ENCODE measurements at places on chromosomes 7 and 10.

- DNase-seq = no peak
Observed at GRCh38 chr10:119189811-119190282, 11.2 kb upstream of the PRDX3 start.

- no peak for DNase-seq
Observed at GRCh38 chr10:28149746-28150145, 150.9 kb upstream of the ODAD2 start.

DNA sequence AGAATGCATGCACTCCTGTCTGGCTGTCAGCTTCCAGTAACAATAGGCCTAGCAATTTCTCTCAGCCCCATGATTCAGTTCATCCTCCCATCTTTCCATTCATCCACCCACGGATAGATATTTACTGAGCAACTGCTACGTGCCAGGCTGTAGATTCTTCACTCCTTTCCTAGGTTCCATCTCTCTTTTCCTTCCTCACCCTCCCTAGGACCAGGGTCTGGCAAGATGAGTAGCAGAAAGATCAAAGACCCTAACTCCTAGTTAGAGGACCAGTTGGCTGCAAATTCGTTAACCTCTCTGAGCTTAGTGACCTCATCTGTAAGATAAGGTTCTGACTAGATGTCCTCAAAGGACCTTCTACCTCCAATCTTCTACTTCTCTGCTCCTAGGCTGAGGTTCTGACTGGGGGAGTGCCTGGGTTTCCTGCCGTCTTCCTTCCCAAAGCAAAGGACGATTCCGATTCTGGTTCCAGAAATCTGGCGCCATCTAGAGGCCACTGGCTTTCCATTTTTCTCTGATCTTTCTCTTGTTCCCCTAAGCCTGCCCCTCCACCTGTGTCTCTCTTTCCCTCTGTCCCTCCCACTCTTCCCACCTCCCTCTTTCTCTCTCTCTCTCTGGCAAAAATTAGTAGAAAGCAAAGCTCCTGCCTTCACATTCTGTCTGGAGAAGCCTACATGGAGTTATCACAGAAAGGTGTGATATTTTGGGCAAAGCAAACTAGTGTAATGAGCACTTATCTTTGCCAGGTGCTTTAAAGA, 26.2 kb downstream of the TBATA start:
- DNase-seq = peak; percentile 20

DNA sequence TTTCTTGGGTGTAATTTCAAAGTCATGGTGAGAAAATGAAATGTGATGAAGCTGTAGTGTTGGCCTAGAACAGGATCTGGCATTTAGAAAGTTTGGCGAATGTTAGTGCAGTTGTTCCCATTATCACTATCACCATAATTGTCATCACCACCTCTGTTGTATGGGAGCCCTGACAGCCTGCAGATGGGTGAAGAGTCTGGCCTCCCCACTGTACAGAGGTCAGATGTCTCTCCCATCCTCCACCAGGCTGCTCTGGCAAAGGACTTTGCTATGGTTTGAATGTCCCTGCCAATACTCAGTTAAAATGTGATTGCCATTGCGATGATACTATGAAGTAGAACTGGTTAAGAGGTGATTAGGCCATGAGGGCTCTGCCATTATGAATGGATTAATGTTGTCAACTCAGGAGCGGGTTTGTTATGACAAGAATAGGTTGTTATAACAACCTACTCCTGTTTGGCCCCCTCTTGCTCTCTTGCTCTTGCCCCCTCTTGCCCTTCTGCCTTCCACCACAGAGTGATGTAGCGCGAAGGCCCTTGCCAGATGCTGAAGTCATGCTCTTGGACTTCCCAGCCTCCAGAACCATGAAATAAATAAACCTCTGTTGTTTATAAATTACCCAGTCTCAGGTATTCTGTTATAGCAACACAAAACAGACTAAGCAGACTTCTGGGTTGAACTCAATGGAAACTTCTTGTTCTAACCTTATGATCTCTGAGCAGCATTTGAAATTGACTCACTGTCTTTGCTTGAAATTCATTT, 90.0 kb downstream of the GRK5 start:
- no peak for DNase-seq

GRCh38 chr10:106873770-106874603, 290.5 kb downstream of the SORCS1 start:
- no peak for DNase-seq

- no peak for DNase-seq
Observed at GRCh38 chr7:107922886-107923285, 31.9 kb downstream of the DLD start.

- no peak for DNase-seq
Observed at GRCh38 chr10:63217120-63217605, 84.0 kb downstream of the NRBF2 start.

- DNase-seq = no peak
Observed at GRCh38 chr7:81645435-81645834, 124.4 kb downstream of the HGF start.

GRCh38 chr7:83150310-83150709, 12.4 kb downstream of the PCLO start:
- no peak for DNase-seq

- no peak for DNase-seq
Observed at GRCh38 chr7:112383671-112384417, 66.4 kb upstream of the IFRD1 start.

DNA sequence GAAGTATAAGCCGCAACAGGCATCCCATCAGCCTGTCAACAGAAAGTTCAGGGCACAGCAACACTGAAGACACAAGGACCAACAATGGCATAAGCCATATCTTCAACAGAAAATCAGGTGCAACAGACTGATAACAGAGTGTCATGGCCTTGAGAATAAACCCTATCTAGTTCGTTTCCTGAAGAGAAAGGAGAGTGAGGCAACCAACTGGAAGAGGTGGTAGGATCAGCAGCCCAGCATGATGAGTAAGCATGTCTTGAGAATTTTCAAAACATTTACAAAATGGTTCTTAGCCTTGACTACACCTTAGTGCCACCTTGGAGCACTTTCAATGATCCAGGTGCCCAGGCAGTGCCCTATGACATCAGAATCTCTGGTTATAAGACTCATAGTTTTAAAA, 290.2 kb upstream of the SEMA3C start:
- DNase-seq = no peak

- DNase-seq = no peak
Observed at GRCh38 chr10:83492004-83492403, 647.3 kb upstream of the GHITM start.

DNA sequence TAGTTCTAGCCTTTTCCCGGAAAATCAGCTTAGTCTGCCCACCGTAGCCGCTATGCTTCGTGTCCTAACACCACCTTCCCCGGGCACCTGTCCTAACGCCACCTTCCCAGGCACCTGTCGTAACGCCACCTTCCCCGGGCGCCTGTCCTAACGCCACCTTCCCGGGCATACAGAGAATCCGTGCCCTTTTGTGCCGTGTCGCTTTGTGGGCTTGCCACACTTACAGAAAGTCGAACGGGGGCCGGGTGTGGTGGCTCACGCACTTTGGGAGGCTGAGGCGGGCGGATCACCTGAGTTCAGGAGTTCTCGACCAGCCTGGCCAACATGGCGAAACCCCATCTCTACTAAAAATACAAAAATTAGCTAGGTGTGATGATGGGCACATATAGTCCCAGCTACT, 73.6 kb upstream of the DNAJB6 start:
- DNase-seq = no peak

DNA sequence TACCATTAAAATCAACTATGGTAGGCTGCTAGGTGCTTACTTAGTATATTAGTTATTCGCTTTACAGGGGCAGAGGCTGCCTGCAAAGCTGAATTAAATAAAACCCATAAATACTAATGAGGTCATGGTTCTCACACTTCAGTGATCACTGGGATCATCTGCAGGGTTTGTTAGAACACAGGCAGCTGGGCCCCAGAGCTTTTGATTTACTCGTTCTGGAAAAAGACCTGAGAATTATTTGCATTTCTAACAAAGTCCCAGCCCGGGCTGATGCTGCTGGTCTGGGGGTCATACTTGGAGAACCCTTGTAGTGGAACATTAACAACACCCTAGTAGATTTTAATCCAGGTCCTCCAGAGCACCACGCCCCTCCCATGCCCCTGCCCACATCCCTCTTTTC, 8.5 kb downstream of the UCN3 start:
- no peak for DNase-seq

- no peak for DNase-seq
Observed at GRCh38 chr10:17202506-17202905, 1.0 kb upstream of the TRDMT1 start.

- DNase-seq = no peak
Observed at GRCh38 chr7:133124974-133125373, 43.1 kb upstream of the CHCHD3 start.

- no peak for DNase-seq
Observed at GRCh38 chr7:41809529-41809939, 106.6 kb upstream of the INHBA start.

DNA sequence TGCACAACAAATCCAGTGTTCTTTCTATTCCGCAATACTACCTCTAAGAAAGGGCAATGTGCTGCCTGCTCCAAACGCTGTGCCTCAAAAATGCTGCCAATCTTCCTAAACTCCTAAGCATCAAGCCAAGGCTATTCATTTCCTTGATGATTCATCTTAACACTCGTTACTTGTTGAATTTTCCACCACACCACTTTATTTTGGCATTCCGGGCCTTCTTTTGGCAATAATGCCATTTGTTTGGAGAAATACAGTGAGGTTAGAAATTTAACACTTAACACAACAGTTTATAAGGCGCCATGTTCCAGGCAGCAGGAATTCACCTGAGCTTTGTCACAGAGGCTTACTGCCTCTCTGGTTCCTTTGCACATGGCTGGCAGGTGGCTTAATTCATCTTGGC, 82.6 kb upstream of the ABCB5 start:
- DNase-seq = no peak

DNA sequence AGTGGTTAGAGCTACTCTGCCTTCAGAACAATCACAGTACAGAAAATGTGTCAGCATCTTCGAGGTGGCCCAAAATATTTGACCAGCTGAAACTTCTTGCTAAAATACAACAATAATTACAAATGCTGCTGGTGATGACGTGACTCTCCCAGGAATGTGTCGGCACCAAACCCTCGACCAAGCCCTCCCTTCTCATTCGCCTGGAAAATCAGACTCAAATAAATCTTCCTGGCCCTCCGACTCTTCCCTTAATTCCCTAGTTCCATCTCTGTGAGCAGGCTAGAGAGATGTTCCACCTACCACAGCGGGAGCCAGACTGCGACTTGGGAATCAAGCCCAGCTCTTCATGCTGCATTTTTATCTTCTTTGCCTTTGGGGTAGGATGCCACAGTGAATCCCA, 4.1 kb downstream of the PRSS2 start:
- DNase-seq = no peak

DNA sequence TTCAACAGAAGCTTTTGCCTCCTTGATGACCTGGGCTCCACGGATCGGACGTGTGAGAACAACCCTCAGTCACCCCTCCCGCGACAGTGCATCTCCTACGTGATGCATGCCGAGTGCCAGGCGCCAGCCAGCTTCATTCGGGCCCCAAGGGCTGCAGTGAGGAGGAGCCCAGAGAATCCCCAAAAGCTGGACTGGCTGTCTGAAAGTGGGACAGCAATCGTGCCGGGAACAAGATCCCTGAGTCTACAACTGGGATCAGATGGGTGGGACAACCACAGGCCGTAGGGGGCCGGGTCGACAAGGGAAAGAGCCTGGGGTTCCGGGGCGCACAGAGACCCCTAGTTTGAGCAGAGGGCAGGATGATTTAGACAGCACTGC, 27.2 kb downstream of the EBF3 start:
- no peak for DNase-seq

DNA sequence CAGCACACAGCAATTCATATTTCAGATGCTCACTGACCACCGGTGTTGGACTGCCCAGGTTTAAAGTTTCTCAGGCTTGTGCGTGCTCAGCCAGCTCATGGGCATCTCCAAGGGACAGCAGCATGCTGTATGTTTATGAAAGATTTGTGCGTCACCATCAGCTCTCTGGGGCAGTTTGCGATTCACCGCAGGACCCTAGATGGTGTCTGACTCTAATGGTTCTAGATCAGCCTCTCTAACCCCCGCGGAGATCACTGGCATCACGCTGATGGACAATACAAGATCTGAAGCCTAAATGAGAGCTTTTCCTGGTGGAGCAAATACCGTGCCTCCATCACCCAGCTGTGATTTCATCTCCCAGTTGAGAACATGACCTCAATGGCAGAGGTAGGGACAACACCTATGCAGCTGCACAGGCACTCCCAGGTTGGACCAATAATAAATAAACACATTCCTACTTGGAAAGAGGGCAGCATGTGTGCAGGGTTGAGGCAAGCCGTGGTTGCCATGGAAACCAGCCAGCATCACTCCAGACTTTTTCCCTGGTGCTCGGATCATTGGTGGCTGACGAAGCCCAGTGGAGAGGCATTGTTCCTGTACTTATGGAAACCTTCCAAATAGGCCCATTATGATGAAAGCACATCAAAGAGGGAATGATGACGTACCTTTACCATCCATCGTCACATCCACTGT, 253.6 kb downstream of the KCNMA1 start:
- peak; percentile 78 for DNase-seq

DNA sequence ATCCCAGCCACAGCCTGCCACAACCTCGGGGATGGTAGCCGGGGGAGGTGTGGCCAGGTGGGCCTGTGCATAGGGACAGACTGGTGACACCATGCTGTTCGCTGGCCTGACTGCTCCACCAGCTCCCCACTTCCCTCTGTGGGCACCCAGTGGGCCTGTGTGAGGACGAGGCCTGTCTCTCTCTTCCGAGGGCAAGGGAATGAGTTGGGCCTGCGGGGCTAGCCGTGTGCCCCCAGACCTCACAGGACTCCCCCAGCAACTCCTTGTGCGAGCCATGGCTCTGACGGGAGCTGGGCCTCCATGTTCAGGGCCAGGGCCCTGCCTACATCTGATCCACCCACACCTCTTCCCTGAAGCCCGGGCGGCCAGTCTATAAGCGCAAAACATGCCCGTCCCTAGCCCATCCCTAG, 40.5 kb downstream of the PWWP2B start:
- no peak for DNase-seq

GRCh38 chr10:120017733-120018417, 125.3 kb downstream of the SEC23IP start:
- no peak for DNase-seq

- DNase-seq = no peak
Observed at GRCh38 chr10:72470666-72471065, 115.9 kb upstream of the DNAJB12 start.

GRCh38 chr10:13862546-13863233, 275.9 kb downstream of the PRPF18 start:
- no peak for DNase-seq
